ENCODE measurements at places on chromosomes 5 and 9.

DNA sequence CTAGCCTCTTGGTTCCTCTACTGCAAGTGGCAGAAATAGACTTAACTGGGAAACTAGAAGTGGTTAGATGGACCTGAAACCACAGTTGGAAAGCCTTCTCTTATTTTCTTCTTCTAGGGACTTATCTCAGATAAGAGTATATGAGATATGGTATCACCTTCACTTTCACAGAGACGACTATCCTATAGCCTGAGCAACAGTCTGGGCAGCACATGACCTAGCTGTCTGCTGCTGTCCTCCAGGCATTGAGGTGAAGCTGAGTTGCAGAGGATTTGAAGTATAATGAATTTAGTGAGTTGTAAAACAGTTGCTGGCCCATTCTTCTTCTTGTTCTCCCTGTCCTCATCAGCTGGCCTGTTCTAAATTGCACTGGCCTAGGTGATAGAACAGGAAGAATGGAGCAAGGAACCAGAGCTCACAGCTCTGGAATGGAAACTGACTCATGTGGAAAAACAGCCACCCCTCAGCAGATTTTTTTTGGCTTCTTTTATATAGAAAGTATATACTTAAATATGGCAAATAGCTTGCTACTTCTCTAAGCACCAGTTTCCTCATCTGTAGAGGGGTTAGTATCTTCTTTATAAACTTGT, 27.8 kb downstream of the RECK start:
- no peaks in the 10 kb centered on the region for H3K4me1 ChIP-seq
- H3K4me3 ChIP-seq, result no peak overlapping the region
- H3K27ac ChIP-seq, result no peak overlapping the region
- H3K27me3 ChIP-seq, result no peaks in the 10 kb centered on the region
- DNase-seq, result no peak
- peaks cover 6% of the 10 kb centered on the region for H3K36me3 ChIP-seq

DNA sequence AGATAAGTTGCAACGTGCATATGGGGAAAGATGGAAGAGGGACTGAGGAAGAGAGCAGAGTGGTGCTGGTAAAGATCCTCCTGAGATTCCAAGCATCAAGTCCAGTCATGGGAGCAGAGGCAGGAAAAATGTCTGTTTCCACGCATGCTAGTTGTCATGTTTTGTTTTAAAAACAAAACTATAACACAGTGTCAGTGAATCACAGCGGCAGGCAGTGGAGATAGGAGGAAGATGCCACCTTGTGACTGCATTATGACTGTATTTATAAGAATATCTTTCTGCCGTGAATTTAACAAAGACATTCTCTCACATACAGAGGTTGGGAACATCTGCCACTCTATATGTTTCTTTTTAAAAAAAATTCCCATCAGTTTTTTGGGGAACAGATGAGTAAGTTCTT, 3.7 kb upstream of the SVEP1 start:
- no peaks in the 10 kb centered on the region for H3K36me3 ChIP-seq
- H3K4me1 ChIP-seq, result peaks cover 2% of the 10 kb centered on the region
- peaks cover 29% of the 10 kb centered on the region for H3K27me3 ChIP-seq

GRCh38 chr9:130226112-130226511, 39.4 kb upstream of the HMCN2 start:
- no peak for DNase-seq
- no peak overlapping the region for H3K27ac ChIP-seq
- H3K4me1 ChIP-seq, result no peaks in the 10 kb centered on the region

DNA sequence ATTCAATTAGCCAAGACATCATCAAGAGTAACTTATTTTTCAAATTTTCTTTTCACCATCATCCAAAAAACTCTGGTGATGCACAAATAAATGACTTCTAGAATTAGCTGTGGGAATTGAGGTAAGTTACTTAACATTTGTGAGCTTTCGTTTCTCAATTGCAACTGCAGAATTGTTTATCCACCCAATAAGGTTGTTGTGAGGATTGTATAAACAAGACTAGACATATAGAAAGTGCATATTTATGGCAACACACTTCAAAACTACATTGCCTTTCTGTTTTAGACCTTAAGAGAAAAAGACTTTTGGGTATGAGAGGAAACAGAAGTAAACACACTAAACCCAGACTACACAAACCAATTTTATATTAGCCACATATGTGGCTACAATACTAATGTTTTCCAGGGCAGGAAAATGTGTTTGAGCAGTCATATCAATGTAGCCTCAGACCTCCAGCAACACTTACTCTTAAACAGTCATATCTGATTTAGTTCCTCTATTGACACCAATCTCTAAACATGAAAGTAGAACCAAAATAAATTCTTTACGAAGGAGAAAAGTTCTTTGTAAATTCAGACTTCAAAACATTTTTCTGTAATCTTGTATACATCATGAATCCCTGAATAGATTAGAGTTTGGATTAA, 488.0 kb upstream of the CYLC2 start:
- H3K36me3 ChIP-seq, result no peaks in the 10 kb centered on the region
- H3K4me3 ChIP-seq, result no peak overlapping the region
- no peaks in the 10 kb centered on the region for H3K4me1 ChIP-seq
- H3K27me3 ChIP-seq, result peaks cover 3% of the 10 kb centered on the region

GRCh38 chr5:88279584-88279983, 10.9 kb upstream of the TMEM161B start:
- H3K4me3 ChIP-seq, result no peak overlapping the region
- no peak for DNase-seq
- H3K27ac ChIP-seq, result no peak overlapping the region
- peaks cover 50% of the 10 kb centered on the region for H3K36me3 ChIP-seq
- no peaks in the 10 kb centered on the region for H3K27me3 ChIP-seq
- peaks cover 13% of the 10 kb centered on the region for H3K4me1 ChIP-seq

DNA sequence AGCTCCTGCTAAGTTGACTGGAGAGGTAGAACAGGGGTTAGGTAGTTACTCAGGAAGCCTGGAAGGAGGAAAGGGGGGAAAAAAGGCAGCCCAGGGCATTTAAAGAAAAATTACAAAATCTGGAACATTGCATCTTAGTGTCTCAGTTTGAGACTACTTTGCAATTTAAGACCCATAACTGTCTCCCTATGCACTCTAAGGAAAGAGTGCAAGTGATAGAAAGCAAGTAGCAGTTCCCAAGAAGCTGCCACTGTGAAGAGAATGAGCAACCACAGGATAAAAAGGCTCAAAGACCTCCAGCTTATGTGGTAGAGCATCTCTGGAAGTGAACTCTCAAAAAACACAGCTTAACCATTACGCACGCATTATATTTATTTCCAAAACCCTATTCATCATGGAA, 141.8 kb downstream of the SLCO4C1 start:
- no peak overlapping the region for H3K27ac ChIP-seq
- no peaks in the 10 kb centered on the region for H3K27me3 ChIP-seq
- H3K4me3 ChIP-seq, result no peak overlapping the region
- DNase-seq, result no peak
- no peaks in the 10 kb centered on the region for H3K4me1 ChIP-seq

GRCh38 chr5:33692980-33693379, 198.8 kb downstream of the ADAMTS12 start:
- peaks cover 2% of the 10 kb centered on the region for H3K27me3 ChIP-seq
- no peaks in the 10 kb centered on the region for H3K4me1 ChIP-seq
- no peak overlapping the region for H3K27ac ChIP-seq

- H3K4me3 ChIP-seq, result no peak overlapping the region
- no peaks in the 10 kb centered on the region for H3K36me3 ChIP-seq
- no peaks in the 10 kb centered on the region for H3K4me1 ChIP-seq
- H3K27ac ChIP-seq, result no peak overlapping the region
Observed at GRCh38 chr5:129554134-129554904, 94.2 kb downstream of the ADAMTS19 start.

- no peak overlapping the region for H3K4me3 ChIP-seq
- no peaks in the 10 kb centered on the region for H3K36me3 ChIP-seq
- DNase-seq, result no peak
- peaks cover 75% of the 10 kb centered on the region for H3K27me3 ChIP-seq
Observed at GRCh38 chr9:124762633-124763032, 8.5 kb downstream of the NR6A1 start.

GRCh38 chr5:94471521-94471920, 146.9 kb downstream of the KIAA0825 start:
- no peaks in the 10 kb centered on the region for H3K4me1 ChIP-seq
- H3K27me3 ChIP-seq, result no peaks in the 10 kb centered on the region
- no peak overlapping the region for H3K4me3 ChIP-seq
- no peaks in the 10 kb centered on the region for H3K36me3 ChIP-seq
- no peak for DNase-seq

DNA sequence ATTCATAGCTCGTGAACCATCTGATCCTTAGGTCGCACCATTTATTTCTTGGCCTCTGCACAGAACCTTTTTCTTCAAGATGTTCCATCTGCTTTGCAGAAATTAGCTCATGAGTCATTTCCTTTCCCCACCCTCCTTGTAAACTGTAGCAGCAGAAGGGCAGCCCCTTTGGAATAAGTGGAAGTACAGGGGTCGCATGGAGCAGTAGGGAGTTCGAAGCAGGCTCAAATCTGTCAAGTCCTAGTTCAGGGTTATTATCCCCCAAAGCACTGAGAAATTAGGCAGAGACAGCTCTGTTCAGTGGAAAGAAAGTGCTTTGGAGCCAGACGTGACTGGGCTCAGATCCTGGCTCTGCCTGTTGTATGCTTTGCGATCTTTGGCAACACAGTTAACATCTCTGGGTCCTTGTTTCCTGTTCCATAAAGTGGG, 84.2 kb downstream of the SGCD start:
- H3K36me3 ChIP-seq, result no peaks in the 10 kb centered on the region
- no peak overlapping the region for H3K4me3 ChIP-seq
- no peak overlapping the region for H3K27ac ChIP-seq
- H3K27me3 ChIP-seq, result peaks cover 9% of the 10 kb centered on the region

- DNase-seq, result no peak
- H3K4me1 ChIP-seq, result no peaks in the 10 kb centered on the region
- no peak overlapping the region for H3K4me3 ChIP-seq
- no peaks in the 10 kb centered on the region for H3K36me3 ChIP-seq
Observed at GRCh38 chr5:128632264-128632663, 94.2 kb upstream of the FBN2 start.

GRCh38 chr5:16773991-16774390, 157.2 kb upstream of the RETREG1 start:
- H3K27me3 ChIP-seq, result no peaks in the 10 kb centered on the region
- H3K36me3 ChIP-seq, result no peaks in the 10 kb centered on the region
- H3K4me3 ChIP-seq, result no peak overlapping the region
- no peak for DNase-seq

DNA sequence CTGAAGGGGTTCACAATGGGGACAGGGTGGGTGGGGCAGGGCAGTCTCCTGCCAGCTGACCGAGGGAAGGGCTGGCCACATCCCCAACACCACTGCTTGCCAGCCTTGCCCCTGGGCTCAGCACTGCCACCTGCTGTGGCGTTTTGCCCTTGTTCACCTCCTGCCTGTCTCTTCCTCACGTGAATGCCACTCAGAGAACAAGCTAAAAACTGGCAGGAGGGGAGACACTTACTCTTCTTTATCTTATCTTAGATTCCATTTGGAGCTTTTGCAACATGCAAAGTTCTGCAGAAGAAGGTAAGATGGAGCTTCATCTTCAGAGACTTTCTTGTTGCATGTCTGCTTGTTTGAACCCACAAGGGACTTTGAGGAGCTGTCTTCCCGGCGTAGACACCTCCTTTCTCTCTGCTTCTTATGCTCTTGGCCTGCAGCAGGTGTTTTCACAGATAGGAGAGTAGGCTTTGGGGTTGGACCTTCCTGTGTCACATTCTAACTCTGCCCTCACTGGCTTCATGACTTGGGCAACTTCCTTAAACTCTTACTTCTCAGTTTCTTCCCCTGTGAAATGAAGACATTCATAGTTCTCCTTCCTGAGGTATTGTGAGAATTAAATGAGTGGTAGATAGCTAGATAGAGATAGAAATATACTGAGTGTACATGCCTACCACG, 4.1 kb downstream of the LRSAM1 start:
- H3K4me1 ChIP-seq, result peaks cover 5% of the 10 kb centered on the region
- H3K27ac ChIP-seq, result no peak overlapping the region
- H3K4me3 ChIP-seq, result no peak overlapping the region
- H3K36me3 ChIP-seq, result peaks cover 26% of the 10 kb centered on the region
- no peaks in the 10 kb centered on the region for H3K27me3 ChIP-seq
- no peak for DNase-seq

DNA sequence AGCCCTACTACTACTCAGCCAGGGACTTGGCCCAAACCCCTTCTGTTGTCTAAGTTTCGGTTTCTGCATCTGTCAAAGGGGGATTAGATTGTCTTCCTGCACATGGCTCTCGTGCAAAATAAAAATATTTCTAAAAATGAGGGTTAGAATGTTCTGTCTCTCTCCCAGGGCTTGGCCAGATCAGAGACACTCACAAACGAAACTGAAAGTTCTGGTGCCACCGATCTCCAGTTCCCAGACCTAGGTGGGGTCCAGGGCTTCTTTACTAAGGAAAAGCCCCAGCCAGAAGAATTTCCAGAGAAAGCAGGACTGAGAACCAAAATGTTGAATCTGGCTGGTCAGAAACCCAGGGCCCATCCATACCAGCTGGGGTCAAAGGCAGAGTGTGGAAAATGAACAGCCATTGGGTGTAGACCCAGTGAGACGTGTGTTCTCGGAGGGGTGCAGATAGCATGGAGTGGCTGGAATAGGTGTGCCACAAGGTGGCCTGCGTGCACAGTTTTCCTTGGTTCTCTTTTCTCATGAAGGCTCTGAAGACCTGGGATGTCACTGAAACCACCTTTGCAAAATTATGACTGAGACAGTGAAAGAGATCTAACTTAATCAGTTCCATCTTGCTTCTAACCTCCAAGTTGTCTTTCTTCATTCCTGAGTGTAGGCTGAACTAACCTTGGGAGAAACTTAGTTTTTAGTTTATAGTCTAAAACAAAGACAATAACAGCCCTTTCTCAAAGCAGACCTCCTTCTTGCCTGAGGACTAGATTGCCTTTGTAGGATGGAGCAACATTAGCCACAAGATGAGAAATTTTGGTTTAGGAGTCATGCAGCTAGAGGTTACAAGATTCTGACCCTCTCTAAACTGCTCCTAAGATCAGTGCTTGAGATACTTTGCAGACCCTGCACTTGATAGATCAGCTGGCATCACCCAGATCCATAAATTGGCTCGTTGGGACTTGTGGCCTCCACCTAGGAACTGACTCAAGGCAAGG, 2.3 kb upstream of the SLC23A1 start:
- H3K4me3 ChIP-seq, result peak overlapping the region; percentile 54
- H3K27me3 ChIP-seq, result no peaks in the 10 kb centered on the region
- H3K36me3 ChIP-seq, result peaks cover 2% of the 10 kb centered on the region
- peaks cover 55% of the 10 kb centered on the region for H3K4me1 ChIP-seq
- no peak for DNase-seq

GRCh38 chr9:113913426-113914195, 37.5 kb downstream of the ZNF618 start:
- no peaks in the 10 kb centered on the region for H3K27me3 ChIP-seq
- H3K4me3 ChIP-seq, result no peak overlapping the region
- no peaks in the 10 kb centered on the region for H3K36me3 ChIP-seq
- no peak overlapping the region for H3K27ac ChIP-seq
- H3K4me1 ChIP-seq, result no peaks in the 10 kb centered on the region
- no peak for DNase-seq

- peaks cover 8% of the 10 kb centered on the region for H3K36me3 ChIP-seq
- no peaks in the 10 kb centered on the region for H3K27me3 ChIP-seq
- H3K4me1 ChIP-seq, result no peaks in the 10 kb centered on the region
Observed at GRCh38 chr9:26973989-26974388, 17.8 kb downstream of the IFT74 start.

GRCh38 chr5:17761326-17761725, 127.1 kb downstream of the TAF11L14 start:
- H3K27me3 ChIP-seq, result no peaks in the 10 kb centered on the region
- H3K36me3 ChIP-seq, result no peaks in the 10 kb centered on the region
- no peak overlapping the region for H3K4me3 ChIP-seq
- no peak for DNase-seq
- no peak overlapping the region for H3K27ac ChIP-seq
